ENCODE measurements at places on chromosomes 7 and 10.

DNA sequence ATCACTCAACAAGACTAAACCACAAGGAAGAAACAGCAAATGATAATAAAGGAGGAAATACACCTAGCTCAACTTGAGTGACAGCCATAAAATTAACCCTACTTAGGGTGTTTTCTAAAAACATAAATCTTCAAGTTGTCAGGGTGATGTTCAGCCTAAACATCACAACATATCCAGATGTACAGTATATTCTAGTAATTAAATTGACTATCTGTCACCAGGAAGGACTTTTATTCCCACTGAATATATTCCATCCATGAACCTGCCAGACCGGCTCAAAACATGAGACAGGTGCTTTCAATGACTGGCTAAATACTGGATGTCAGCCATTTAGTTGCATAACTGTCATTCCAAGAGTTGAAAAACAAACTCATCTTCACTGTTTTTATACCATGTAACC lies 298.1 kb upstream of the NEBL start:
- H3K4me3 ChIP-seq: no peak overlapping the region
- H3K36me3 ChIP-seq: no peaks in the 10 kb centered on the region
- no peak overlapping the region for H3K27ac ChIP-seq

GRCh38 chr7:84073186-84073875 lies 121.3 kb downstream of the SEMA3A start:
- H3K27ac ChIP-seq: no peak overlapping the region
- H3K27me3 ChIP-seq: no peaks in the 10 kb centered on the region
- H3K4me3 ChIP-seq: no peak overlapping the region

DNA sequence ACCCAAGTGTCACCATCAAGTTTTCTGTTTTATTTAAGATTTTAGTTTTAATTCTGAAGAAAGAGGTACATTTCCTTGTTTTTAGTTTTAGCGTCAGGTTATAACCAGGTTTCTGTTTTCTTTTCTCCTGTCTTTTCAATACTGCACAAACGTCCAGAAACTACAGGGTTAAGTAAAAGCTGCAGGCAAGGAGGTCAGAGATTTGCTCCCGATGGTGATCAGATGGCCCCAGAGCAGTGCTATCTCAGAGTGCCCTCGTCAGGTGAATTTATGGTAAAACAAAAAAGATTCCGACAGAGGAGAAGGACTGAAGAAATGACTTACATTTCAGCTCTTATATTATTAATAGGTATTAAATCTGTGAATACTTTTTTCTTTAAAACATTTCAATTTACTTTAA lies 128.2 kb downstream of the STRA8 start:
- no peak for DNase-seq
- no peak overlapping the region for H3K27ac ChIP-seq
- peaks cover 10% of the 10 kb centered on the region for H3K36me3 ChIP-seq
- H3K27me3 ChIP-seq: no peaks in the 10 kb centered on the region
- H3K4me1 ChIP-seq: peaks cover 5% of the 10 kb centered on the region

GRCh38 chr7:156460858-156461627 lies 179.5 kb upstream of the RNF32 start:
- no peak overlapping the region for H3K4me3 ChIP-seq
- no peaks in the 10 kb centered on the region for H3K27me3 ChIP-seq
- no peaks in the 10 kb centered on the region for H3K4me1 ChIP-seq
- no peak overlapping the region for H3K27ac ChIP-seq

GRCh38 chr7:84251277-84251781 lies 56.7 kb upstream of the SEMA3A start:
- H3K27me3 ChIP-seq: no peaks in the 10 kb centered on the region
- no peak for DNase-seq
- no peaks in the 10 kb centered on the region for H3K4me1 ChIP-seq
- H3K36me3 ChIP-seq: no peaks in the 10 kb centered on the region
- H3K4me3 ChIP-seq: no peak overlapping the region

GRCh38 chr7:53191191-53191695 lies 155.8 kb downstream of the POM121L12 start:
- H3K27ac ChIP-seq: no peak overlapping the region
- no peaks in the 10 kb centered on the region for H3K27me3 ChIP-seq
- no peak overlapping the region for H3K4me3 ChIP-seq
- DNase-seq: no peak
- H3K36me3 ChIP-seq: no peaks in the 10 kb centered on the region
- H3K4me1 ChIP-seq: no peaks in the 10 kb centered on the region

GRCh38 chr7:29105191-29105590 lies 41.1 kb downstream of the CPVL start:
- H3K36me3 ChIP-seq: no peaks in the 10 kb centered on the region
- peaks cover 16% of the 10 kb centered on the region for H3K4me1 ChIP-seq
- DNase-seq: no peak
- H3K27ac ChIP-seq: no peak overlapping the region
- no peak overlapping the region for H3K4me3 ChIP-seq

DNA sequence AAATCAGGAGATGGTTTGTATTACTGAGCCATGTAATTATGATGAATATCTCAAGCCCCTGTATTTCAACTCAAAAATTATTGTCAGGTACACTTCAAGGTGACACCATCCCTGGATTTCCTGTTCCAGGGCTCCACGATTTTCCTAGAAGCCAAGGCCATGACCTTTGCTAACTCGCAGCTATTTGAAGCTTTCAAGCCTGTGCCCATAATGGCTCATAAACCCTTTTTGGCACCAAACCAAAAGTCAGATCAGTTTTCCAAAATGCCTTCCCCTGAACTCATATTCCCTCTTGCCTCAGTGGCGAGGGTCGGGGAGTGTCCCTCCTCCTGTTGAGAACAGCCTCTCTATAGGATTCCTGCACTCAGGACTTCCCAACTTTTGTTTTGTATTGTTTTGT lies 70.8 kb downstream of the HIP1 start:
- DNase-seq: no peak
- no peaks in the 10 kb centered on the region for H3K36me3 ChIP-seq
- peaks cover 20% of the 10 kb centered on the region for H3K4me1 ChIP-seq
- no peak overlapping the region for H3K27ac ChIP-seq

DNA sequence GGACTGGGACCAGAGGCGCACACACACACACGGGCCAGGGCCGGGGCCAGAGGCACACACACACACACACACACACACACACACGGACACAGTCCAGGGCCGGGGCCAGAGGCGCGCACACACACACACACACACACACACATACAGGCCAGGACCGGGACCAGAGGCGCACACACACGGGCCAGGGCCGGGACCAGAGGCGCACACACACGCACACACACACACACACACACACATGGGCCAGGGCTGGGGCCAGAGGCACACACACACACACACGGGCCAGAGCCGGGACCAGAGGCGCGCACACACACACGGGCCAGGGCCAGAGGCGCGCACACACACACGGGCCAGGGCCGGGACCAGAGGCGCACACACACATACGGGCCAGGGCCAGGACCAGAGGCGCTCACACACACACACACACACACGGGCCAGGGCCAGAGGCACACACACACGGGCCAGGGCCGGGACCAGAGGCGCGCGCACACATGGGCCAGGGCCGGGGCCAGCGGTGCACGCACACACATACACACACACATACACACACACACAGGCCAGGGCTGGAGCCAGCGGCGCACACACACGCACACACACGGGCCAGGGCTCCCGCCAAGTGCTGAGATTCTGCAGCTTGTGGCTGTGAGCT lies 268.8 kb downstream of the ELFN1 start:
- H3K27me3 ChIP-seq: no peaks in the 10 kb centered on the region
- DNase-seq: peak; percentile 81
- no peak overlapping the region for H3K27ac ChIP-seq
- peaks cover 18% of the 10 kb centered on the region for H3K36me3 ChIP-seq
- H3K4me1 ChIP-seq: peaks cover 14% of the 10 kb centered on the region
